Stimulated activated CD8-positive, alpha-beta memory T cell treated with anti-CD3 and anti-CD28 coated beads, Interleukin-7, amount 100 ng/mL, for 1 hour (primary cell): ENCODE measurements at places on chromosomes 2 and 18.

DNA sequence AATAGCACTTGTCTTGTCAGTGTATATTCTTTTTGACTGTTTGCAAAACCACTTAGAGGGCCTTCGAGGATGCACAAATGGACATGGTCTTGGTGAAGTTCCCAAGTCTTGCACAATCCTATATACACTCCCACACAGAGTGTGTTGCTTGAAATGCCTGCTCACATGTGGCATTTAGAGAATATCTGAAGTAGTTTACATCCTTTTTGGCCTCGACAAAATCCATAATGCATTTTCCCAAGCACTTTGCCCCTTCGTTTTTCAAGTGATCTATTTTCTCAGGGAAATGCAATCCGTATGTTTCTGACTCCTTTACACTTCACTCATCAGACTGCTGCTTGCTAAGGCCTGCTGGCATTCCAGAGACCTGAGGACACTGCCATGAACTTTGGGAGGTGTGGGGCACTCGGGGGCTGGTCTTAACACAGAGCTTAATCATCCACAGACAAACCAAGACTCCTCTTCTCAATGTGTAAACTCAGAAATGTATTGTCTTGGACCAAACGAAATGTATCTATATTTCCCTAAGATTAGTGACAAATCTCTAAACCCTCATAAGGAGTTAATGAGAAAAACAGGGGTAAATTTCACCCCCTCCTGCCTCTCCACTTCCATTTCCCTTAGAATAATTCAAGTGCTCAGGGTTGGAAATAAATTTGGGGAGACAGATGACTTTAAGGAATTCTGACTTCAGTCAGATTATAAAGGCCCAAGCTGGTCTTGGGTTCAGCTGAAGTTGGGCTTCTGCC lies 219.3 kb upstream of the APCDD1 start:
- no peak for DNase-seq

- no peak for DNase-seq
Observed at GRCh38 chr2:36727550-36727949, 31.0 kb downstream of the VIT start.

DNA sequence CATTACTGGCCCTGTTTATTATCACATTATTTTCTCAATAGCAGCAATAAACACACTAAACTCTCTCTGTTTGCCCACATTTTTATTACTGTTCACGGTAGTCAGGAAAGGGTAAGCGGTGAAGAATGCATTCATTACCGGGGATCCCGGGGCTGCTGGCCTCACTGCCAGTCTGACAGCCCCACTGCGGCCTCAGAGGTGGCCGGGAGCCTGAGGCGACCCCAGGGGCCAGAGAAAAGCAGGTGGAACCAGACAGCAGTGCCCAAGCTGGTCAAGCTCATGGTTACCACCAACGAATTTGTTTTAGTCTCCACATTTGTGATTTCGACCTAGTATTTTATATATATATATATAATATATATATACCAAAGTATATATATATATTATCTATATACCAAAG lies 127.7 kb downstream of the LRATD1 start:
- DNase-seq = no peak

GRCh38 chr2:11925295-11926066 lies 179.0 kb downstream of the LPIN1 start:
- DNase-seq = no peak

DNA sequence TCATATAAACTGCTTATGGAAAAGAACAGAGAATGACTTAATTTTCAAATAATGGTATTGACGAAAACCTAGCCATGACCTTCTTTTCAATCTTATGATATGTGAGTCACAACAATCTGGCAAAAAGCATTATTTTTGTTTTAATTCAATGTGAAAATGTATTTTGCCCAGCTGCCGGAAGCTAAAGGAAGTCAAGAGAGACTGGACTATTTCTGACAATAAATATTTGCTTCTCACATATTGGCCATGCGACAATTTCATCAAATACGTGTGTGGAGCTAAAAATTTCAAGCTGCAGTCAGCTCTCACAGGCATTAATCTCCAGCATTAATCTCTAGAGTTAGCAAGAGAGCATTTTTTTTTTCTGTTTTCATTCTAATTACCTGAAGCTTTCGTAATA lies 881.0 kb downstream of the CPS1 start:
- no peak for DNase-seq

DNA sequence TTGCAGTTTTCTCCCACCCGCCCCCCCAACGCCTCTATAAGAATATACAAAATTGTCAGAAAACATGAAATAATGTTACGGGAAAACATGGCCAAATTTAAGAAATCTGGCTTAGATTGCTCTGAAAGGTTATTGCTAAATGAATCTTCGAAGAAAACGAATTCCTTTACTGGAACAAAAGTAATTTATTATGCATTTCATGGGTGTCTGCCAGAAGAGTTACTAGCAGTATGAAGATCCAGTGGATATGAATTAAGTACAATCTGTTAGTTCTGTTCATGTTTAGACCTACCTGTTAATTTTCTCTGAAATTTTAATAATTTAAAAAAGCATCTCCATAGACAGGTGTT lies 21.9 kb downstream of the GATA6 start:
- no peak for DNase-seq

DNA sequence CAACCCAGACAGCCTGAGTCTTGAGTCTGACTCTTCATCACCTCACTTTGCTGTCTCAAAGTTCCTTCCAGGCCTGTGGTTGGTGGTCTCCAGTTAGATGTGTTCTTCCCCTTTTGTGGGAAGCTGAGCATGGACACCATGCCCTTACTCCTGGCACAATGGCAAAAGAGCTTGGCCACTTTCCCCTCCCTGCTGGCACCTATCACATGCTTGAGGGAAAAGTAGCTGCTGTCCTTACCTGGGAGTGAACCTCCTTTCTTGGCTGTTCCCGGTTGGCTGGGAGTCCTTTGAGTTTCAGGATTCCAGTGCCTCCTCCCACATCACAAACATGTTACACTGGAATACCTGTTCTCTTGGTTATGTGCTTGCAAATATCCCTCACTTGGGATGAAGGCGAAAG lies 97.8 kb downstream of the GATA6 start:
- no peak for DNase-seq

GRCh38 chr2:17309741-17310339 lies 208.4 kb downstream of the RAD51AP2 start:
- no peak for DNase-seq

GRCh38 chr18:37729716-37730115 lies 164.1 kb upstream of the CELF4 start:
- DNase-seq = no peak

- DNase-seq = no peak
Observed at GRCh38 chr2:161974461-161974860, 99.6 kb downstream of the DPP4 start.

- no peak for DNase-seq
Observed at GRCh38 chr2:216554286-216554685, 55.6 kb downstream of the RPL37A start.

DNA sequence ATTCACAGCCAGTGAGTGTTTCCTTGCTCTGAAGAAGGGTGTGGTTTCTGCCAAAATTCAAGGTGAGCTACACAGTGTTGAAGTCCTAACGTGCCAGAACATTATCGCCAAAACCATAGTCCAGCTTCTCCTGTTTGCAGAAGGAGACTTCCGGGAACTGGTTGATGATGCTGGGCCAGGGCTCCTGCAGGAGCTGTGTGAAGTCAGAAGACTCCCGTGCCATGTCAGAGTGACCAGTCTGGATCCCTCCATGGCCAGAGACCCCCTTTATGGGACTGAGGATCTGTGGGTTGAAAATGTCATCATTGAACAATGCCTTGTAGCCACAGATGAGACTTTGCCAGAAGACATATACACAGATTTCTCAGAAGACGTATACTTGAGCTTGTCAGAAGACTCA lies 96.0 kb upstream of the RAB12 start:
- no peak for DNase-seq

- no peak for DNase-seq
Observed at GRCh38 chr2:17544256-17544655, 3.8 kb downstream of the VSNL1 start.

DNA sequence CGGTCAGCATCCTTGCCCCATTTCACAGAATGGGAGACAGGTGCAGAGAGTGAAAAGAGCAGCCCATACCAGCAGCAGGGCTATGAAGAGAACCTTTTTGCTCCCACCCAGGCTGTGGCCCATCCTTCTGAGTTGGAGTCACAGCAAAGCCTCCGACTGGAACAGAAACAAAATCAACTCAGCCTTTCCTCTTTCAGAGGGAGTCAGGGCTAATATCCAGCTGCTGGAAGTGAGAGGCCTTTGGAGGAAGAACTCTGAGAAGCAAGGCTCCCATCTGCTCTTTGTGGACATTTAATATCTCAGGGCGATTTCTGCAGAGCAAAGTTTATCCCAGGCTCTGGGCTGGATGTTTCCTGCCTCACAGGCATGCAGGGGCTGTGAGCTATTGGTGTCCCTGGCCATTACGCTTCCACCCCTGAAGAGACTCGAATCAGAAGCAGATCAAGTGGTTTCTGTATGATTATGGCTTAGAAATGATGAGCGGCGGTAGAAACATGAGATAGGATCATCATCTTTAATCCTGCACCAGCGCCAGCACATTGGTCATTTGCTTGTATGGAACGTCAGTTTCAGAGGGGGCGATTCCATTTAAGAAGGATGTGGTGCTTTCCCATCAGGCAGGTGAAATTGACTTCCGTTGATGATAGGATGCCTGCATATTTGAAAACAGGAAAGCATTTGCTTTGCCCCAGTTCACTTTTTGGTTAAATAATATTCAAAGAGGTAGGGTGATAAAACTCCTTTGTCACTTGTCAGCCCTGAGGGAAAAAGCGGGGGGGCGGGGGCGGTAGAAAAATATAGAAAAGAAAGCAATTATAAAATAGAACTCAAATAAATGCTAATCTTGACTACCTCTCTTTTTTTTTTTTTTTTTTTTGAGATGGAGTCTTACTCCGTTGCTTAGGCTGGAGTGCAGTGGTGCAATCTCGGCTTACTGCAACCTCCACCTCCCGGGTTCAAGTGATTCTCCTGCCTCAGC lies 152.4 kb downstream of the LRRC30 start:
- DNase-seq = no peak

GRCh38 chr2:224033601-224034000 lies 5.5 kb downstream of the SERPINE2 start:
- no peak for DNase-seq

DNA sequence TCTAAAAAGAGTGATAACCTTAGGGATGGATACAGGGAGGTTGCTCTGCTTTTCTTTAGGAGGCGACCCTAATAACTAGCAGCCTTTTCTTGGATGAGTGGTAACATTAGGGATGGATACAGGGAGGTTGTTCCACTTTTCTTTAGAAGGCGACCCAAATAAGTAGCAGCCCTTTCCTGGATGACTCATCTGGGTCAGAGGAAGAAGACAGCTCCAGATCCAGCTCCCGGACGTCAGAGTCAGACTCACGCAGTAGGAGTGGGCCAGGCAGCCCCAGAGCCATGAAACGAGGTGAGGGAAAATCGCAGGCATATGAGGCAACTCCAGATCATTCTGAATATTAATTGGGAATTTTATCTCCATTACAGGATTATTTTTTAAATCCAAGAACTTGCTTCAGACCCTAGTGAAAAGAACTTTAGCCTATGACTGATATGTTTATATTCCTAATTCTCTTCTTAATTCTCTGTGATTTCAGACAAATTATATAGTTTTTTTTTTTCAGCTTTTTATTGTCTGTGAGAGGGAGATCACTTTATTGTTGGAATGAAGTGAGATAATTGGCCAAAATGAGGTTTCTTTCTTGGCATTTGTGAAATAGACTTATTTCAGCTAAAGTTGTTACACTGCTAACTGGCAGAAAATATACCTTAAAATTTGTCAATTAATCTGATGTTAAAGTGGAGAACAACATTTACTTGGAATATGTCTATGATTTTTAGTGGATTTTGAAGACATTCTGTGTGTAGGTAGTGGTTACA lies 31.2 kb upstream of the C1GALT1C1L start:
- no peak for DNase-seq

DNA sequence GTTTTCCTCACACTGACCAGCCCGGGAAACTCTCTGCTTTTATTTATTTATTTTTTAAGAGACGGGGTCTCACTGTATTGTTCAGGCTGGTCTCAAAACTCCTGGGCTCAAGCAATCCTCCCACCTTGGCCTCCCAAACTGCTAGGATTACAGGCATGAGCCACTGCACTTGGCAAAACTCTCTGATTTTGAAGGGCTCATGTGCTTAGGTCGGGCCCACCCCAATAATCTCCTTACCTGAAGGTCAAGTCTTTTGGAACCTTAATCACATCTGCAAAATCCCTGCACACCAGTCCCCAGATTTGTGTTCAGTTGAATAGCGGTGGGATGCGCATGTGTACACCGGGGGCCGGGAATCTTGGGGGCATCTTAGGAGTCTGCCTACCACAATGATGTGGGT lies 7.7 kb upstream of the ECEL1 start:
- no peak for DNase-seq

DNA sequence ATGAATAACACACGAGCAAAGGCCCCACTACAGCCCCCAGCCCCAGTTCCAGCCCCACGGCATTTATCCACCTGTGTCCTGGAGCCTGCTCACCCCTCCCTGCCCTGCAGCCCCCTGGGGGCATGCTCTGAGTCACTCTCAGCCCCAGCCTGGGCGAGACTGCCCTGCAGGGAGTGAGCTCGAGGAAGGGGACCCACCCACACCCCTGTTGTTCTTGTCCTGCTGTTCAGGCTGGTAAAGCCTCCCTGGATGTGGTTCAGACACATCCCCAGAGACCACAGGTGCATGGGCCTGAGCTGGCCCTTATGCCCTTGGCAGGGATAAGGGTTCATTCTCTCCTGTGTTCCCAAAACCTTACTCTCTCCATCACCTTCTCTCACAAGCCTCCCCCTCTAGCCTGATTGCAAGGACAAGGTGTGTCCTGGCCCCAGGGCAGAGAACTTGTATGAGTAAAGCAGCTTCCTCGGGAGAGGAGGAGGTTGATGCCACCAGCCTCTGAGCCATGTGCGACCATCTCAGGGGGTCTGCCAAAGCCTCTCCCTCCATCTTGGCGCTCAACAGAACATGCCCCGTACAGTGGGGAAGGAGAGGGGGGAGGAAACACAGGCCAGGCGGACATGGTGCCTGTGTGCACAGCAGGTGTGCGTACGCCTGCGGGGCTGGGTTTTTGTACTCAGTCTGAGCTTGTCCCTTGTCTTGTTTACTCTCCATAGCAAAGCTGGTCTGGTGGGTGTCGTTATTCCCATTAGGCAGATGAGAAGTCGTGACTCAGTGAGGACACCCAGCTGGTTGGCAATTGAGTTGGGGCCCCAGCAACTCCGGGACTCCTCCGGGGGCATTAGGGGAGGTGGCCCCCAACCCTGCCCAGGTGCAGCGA lies 64.4 kb downstream of the CIB4 start:
- DNase-seq = no peak

GRCh38 chr2:7866825-7867224 lies 815.0 kb upstream of the ID2 start:
- DNase-seq = no peak

GRCh38 chr18:50395093-50395492 lies 20.2 kb downstream of the SKA1 start:
- DNase-seq = no peak

DNA sequence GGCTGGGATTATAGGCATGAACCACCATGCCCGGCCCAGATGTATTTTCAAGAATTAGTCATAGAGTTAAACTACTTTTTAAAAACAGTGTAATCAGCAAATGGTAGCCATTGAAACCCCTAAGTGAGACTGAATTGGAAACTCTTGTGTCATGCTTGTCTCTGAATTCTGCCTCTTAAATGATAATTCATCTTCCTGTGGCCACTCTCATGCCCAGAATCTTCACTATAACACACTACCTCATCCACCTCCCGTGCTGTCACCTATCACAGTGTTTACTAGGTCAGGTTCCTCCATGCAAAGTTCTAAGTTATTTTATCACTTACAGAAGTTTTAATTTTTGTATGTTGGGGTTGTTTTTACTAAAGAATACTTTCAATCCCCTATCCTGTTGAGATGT lies 197.5 kb downstream of the PHLPP1 start:
- no peak for DNase-seq
